ENCODE measurements at places on chromosomes 3 and 15. TPM values are rescaled to one million over a fixed set of nuclear protein-coding genes. Genes with fewer than 3 reads are reported as not detected.
A peak's percentile ranks its signal among the peaks of the same experiment; 100 is the strongest.

DNA sequence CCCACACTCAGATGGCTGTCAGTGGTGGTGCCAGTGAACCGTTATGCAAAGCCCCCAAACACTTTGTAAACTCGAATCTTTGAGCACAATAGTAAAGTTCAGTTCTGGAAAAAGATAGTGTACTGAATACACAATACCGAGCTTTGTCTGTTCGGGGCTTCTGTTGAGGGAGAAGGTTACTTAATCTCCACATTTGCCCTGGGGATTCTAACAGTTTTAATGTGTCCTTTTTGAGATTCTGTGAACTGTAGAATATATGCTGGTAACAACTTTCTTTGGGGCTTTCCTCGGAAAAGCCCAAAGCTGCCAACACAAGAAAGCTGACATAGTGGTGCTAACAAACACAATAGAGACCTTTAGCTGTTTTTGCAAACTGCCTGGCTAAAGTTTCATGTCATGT is 686.5 kb downstream of the ROBO1 start:
- H3K36me3 ChIP-seq: no peaks in the 10 kb centered on the region
- H3K27me3 ChIP-seq: no peaks in the 10 kb centered on the region
- H3K4me3 ChIP-seq: no peak overlapping the region
- no peaks in the 10 kb centered on the region for H3K4me1 ChIP-seq

Gene KLHL40
- not detected for total RNA-seq

Gene SMAD6
- 112 TPM for total RNA-seq

DNA sequence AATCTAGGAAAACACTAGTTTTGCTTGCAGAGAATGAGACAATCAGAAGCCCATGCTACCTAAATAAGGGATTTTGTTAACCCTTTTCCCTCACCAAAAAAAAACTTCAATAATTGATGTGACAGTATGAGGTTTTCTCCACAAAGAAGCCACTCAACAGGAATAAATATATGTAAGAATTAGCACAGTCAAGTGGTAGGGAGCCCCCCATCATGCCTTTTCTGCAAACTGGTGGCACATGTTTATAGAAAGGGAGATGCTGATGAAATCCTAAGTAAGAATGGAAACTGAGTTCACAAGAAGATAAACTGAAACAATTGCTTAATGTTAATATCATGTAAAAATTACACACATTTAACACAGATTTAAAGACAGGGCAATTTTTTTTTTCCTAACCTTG is 51.0 kb downstream of the PHC3 start:
- H3K36me3 ChIP-seq: peaks cover 23% of the 10 kb centered on the region
- H3K4me1 ChIP-seq: no peaks in the 10 kb centered on the region
- H3K27me3 ChIP-seq: no peaks in the 10 kb centered on the region
- no peak overlapping the region for H3K27ac ChIP-seq
- no peak overlapping the region for H3K4me3 ChIP-seq

- no peaks in the 10 kb centered on the region for H3K36me3 ChIP-seq
- no peak overlapping the region for H3K4me3 ChIP-seq
- no peaks in the 10 kb centered on the region for H3K4me1 ChIP-seq
- DNase-seq: no peak
- H3K27ac ChIP-seq: no peak overlapping the region
Observed at GRCh38 chr3:44080474-44081072, 161.1 kb upstream of the TOPAZ1 start.

DNA sequence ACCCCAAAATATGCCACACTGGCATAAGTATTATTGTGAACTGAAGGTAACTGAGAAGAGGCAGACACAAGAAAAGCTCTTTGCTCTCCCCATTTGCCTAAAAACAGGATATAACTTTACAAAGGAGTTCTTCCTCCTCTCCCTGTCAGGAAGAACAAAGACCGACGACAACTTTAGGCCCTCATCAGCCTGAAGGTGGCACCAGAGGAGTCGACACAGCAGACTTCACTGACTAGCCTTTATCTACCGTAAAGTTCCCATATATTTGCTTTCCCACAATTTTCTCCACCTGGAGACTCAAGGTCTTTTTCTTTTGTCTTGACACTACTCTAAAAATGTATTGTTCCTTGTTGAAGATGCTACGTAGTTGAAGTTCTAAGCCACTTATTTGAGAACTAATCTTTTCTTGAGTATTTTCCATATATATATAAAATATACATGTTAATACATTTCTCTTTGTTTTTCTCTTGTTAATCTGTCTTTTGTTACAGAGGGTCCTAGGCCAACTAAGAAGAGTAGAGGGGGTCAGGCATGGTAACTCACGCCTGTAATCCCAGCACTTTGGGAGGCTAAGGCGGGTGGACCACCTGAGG is 16.2 kb upstream of the XIRP1 start:
- H3K27me3 ChIP-seq: no peaks in the 10 kb centered on the region
- peaks cover 13% of the 10 kb centered on the region for H3K4me1 ChIP-seq
- no peak overlapping the region for H3K4me3 ChIP-seq
- no peak overlapping the region for H3K27ac ChIP-seq
- no peaks in the 10 kb centered on the region for H3K36me3 ChIP-seq

Gene SOX14
- not detected for total RNA-seq

- no peaks in the 10 kb centered on the region for H3K27me3 ChIP-seq
- H3K27ac ChIP-seq: no peak overlapping the region
- no peaks in the 10 kb centered on the region for H3K36me3 ChIP-seq
- peaks cover 40% of the 10 kb centered on the region for H3K4me1 ChIP-seq
- H3K4me3 ChIP-seq: no peak overlapping the region
- no peak for DNase-seq
Observed at GRCh38 chr3:42114130-42114725, 23.1 kb downstream of the TRAK1 start.

- no peaks in the 10 kb centered on the region for H3K36me3 ChIP-seq
- no peaks in the 10 kb centered on the region for H3K27me3 ChIP-seq
- peak; percentile 45 for DNase-seq
- H3K4me1 ChIP-seq: peaks cover 5% of the 10 kb centered on the region
Observed at GRCh38 chr3:151971814-151972579, 98.6 kb downstream of the SUCNR1 start.

DNA sequence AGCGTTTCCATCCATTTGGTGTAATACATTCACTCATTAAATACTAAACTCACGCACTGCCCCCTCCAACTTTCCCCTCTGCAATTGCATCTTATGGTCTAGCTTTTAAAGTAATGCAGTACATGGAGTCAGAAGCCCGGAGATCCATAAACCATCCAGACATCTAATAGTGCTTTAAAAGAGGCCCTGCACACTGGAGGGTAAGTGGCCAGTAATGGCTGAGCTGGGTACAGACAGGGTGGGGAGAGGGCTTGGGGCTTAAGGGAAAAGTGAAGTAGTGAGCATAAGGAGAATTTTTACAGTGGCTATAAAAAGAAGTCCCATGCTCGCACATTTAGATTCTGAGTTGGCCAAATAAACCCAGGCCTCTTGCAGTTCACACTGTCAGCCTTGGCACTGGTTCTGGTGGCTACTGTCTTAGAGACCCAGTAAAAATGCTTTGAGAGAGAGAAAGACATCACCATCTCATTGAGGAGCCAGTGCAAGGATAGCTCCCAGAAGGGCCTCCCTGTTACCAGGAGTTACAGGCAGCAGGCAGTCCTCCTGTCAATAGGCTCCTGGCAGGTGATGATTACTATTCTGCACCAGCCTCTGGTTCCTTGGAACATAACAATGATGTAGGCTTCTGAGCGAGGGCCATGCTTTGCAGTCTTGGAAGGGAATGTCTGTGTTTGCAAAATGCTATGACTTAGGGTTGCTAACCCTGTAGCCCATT is 112.6 kb upstream of the NEO1 start:
- H3K27ac ChIP-seq: no peak overlapping the region
- no peak for DNase-seq
- no peaks in the 10 kb centered on the region for H3K4me1 ChIP-seq

Gene LMOD3
- not detected for total RNA-seq

- H3K27me3 ChIP-seq: no peaks in the 10 kb centered on the region
- H3K27ac ChIP-seq: no peak overlapping the region
- H3K4me3 ChIP-seq: no peak overlapping the region
- DNase-seq: no peak
- H3K36me3 ChIP-seq: no peaks in the 10 kb centered on the region
Observed at GRCh38 chr3:151403246-151403645, 18.7 kb upstream of the P2RY12 start.

DNA sequence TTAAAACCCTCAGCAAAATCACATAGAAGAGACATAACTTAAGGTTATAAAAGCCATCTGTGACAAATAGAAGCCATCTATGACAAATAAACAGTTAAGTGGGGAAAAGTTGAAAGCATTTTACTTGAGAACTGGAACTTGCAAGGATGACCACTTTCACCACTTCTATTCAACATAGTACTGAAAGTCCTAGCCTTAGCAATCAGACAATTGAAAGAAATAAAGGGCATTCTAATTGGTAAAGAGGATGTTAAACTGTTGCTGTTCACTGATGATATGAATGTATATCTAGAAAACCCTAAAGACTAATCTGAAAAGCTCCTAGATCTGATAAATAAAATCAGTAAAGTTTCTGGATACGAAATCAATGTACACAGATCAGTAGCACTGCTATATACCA is 186.9 kb upstream of the SATB1 start:
- H3K27me3 ChIP-seq: no peaks in the 10 kb centered on the region
- no peak for DNase-seq
- H3K4me1 ChIP-seq: no peaks in the 10 kb centered on the region

- H3K27me3 ChIP-seq: no peaks in the 10 kb centered on the region
- no peaks in the 10 kb centered on the region for H3K4me1 ChIP-seq
- no peak for DNase-seq
- peaks cover 19% of the 10 kb centered on the region for H3K36me3 ChIP-seq
Observed at GRCh38 chr3:37545479-37545878, 316.2 kb upstream of the CTDSPL start.

- H3K4me3 ChIP-seq: no peak overlapping the region
- H3K27ac ChIP-seq: no peak overlapping the region
- no peak for DNase-seq
- H3K4me1 ChIP-seq: peaks cover 40% of the 10 kb centered on the region
- H3K36me3 ChIP-seq: no peaks in the 10 kb centered on the region
- no peaks in the 10 kb centered on the region for H3K27me3 ChIP-seq
Observed at GRCh38 chr3:30481241-30481640, 125.2 kb upstream of the TGFBR2 start.

DNA sequence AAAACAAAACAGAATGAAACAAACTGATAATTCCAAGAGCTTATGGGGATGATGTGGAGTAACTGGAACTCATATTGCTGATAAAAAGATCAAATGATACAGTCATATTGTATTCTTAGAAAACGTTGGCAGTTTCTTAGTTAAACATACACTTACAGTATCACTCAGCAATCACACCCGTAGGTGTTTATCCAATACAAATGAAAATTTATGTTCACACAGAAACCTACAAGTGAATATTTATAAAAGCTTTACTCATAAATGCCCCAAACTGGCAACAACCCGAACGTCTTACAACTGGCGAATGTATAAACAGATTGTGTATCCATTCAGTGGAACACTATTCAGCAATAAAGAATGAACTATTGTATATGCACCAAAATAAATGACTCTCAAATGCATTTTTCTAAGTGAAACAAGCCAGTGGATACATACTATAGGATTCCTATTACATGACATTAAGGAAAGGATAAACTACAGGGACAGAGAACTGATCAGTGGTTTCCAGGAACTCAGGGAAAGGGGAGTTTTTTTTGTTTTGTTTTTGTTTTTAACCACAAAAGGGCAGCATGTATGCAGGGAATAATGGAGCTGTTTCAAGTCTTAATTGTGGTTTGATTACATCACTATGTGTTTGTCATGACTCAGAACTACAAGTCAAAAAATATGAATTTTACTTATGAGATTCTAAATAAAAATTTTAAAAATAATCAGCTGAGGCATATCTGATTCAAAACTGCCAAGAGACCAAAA is 71.8 kb upstream of the NDUFB4 start:
- H3K4me1 ChIP-seq: no peaks in the 10 kb centered on the region
- H3K27ac ChIP-seq: no peak overlapping the region
- H3K4me3 ChIP-seq: no peak overlapping the region
- no peaks in the 10 kb centered on the region for H3K36me3 ChIP-seq
- no peaks in the 10 kb centered on the region for H3K27me3 ChIP-seq
- no peak for DNase-seq

GRCh38 chr3:197528190-197528589 is 27.6 kb downstream of the BDH1 start:
- H3K27me3 ChIP-seq: no peaks in the 10 kb centered on the region
- H3K27ac ChIP-seq: no peak overlapping the region
- H3K4me1 ChIP-seq: peaks cover 1% of the 10 kb centered on the region
- H3K4me3 ChIP-seq: no peak overlapping the region
- peaks cover 11% of the 10 kb centered on the region for H3K36me3 ChIP-seq

DNA sequence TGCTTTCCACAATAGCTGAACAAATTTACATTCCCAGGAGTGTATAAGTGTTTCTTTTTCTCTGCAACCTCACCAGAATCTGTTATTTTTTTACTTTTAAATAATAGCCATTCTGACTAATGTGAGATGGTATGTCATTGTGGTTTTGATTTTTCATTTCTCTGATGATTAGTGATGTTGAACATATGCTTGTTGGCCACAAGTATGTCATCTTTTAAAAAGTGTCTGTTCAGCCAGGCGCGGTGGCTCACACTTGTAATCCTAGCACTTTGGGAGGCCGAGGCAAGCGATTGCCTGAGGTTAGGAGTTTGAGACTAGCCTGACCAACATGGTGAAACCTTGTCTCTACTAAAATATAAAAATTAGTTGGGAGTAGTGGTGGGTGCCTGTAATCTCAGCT is 619.3 kb downstream of the SI start:
- H3K27me3 ChIP-seq: no peaks in the 10 kb centered on the region
- no peak for DNase-seq
- no peaks in the 10 kb centered on the region for H3K4me1 ChIP-seq
- no peak overlapping the region for H3K27ac ChIP-seq
